ENCODE measurements at places on chromosomes 1 and 21. TPM values are rescaled to one million over a fixed set of nuclear protein-coding genes. Genes with fewer than 3 reads are reported as not detected.

Gene LCE1F
- not detected for total RNA-seq

Gene LHX8
- 0.20 TPM for total RNA-seq

DNA sequence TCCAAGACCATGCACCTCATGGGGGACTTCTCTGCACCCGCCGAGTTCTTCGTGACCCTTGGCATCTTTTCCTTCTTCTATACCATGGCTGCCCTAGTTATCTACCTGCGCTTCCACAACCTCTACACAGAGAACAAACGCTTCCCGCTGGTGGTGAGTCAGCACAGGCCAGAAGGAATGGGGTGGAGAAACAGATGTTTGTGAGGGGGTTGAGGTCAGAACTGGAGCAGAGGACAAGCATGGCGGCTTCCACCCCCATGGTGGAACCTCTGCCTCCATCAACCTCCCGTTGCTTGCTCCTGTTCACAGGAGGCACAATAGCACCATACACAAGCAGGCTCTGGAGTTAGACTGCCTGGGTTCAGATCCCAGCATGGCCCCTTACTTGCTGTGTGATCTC is 6.9 kb upstream of the ATXN7L2 start:
- DNase-seq = no peak

GRCh38 chr1:220673921-220674320 is 16.2 kb upstream of the C1orf115 start:
- DNase-seq = no peak

GRCh38 chr21:30072496-30072895 is 94.1 kb downstream of the CLDN17 start:
- no peak for DNase-seq

GRCh38 chr1:206982216-206982615 is 12.0 kb upstream of the FCAMR start:
- DNase-seq = peak; percentile 47

DNA sequence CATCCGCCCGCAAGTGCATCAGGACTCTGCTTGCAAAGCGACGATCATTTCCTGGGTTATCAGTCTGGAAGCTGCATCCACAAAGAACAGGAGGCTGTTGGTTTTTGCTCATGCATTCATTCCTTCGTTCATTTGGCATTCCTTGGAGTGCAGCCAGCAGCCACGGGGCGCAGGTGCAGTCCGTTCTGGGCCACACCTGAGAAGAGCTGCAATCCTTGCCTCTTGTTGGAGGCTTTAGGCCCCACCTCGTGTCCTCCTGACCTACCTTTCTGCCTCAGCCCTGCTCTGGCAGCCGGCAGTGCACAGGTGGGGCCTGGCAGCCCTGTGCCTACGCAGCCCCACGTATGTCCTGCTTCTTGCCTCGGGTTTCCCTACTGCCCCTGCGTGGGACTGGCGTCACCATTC is 19.6 kb upstream of the C2CD2 start:
- peak; percentile 28 for DNase-seq

- no peak for DNase-seq
These were observed 187.0 kb upstream of the ESRRG start for GRCh38 chr1:216910081-216910840.

DNA sequence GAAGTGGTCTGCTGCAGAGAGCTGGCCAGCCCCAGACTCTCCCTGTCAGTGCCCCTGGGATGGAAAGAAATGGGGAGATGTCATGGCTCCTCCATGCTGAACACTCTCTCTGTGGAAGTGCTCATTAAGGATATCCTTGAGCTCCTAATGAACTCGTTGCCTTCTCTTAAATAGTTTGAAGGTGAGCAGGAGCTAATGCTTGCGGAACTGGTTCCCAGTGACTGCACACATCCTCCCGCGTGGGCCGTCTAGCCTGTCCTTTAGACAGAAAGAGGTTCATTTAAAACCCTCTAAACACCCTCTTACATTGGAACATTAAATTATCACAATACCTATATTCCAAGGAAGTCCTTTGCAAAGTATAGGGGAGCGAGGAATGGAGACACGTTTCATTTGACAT is 5.9 kb upstream of the WDR64 start:
- no peak for DNase-seq
